H9 (cell line): ENCODE measurements at places on chromosomes 11 and 22.

DNA sequence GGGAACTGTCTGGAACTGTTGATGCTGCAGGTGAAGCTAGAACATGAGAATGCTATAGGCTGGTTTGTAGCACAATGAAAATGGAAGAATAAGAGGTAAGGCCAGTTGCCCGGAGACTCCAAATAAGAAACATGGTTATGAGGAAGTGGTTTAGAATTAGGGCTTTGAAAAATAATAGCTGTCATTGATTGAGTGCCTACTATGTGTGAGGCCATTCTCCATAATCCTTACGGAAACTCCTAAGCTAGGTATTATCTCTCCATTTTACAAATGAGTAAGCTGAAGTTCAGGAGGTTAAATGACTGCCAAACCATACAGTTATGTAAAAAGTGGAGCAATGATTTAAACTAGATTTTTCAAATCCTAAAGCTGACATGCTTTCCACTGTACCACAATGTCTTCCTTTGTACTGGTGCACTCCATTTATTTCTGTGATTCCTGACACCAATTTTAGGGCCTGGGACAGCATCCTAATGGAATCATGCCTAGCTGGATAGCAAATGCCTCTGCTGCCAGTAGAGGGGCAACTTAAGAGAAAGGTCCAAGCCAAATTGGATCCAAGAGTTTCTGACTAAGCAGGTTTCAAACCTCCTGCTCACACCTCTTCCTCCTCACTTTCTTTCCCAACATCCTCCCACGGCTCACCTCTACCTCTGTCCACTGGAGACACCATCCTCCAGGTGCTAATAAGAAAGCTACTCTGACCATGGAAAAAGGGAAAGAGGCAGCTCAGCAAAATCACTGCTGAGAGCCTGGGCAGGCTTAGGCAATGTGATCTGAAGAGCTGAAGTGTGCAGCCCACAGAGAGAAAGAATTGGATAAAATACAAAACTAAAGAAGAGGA is 46.9 kb upstream of the PICALM start:
- H3K27ac ChIP-seq = no peak overlapping the region
- no peak for DNase-seq
- H3K27me3 ChIP-seq = no peaks in the 10 kb centered on the region
- peaks cover 4% of the 10 kb centered on the region; the same call in 1 of the 2 replicates for H3K36me3 ChIP-seq

DNA sequence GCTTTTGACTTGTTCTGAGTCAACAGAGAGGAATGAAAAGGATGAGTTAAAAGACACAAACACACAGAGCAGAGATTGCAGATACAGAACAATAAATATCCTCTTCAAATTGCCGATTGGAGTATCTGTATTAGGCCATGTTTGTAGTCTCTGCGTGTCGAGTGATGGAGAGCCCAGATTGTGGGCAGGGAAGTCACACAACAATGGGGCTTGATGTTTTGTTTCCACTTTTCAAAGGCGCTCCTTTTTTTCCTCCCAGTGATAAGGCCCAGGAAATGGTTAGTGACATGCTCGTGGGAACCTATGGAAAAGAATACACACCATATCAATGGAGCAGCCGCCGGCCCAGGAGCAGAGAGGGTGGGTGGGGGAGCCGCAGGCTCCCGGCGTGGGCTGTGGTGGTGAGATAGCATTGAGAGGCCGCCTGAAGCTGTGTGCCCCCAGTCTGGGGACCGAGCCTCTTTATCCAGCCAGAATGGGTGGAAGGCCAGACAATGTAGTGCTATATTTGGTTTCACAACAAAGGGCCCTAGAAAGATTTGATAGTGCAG is 555.9 kb downstream of the INSC start:
- no peaks in the 10 kb centered on the region for H3K27me3 ChIP-seq
- DNase-seq = no peak
- no peaks in the 10 kb centered on the region for H3K4me1 ChIP-seq

- no peak overlapping the region for H3K4me3 ChIP-seq
- H3K27ac ChIP-seq = no peak overlapping the region
- no peaks in the 10 kb centered on the region for H3K27me3 ChIP-seq
Measured at GRCh38 chr11:41237382-41237781, 222.1 kb downstream of the LRRC4C start.

DNA sequence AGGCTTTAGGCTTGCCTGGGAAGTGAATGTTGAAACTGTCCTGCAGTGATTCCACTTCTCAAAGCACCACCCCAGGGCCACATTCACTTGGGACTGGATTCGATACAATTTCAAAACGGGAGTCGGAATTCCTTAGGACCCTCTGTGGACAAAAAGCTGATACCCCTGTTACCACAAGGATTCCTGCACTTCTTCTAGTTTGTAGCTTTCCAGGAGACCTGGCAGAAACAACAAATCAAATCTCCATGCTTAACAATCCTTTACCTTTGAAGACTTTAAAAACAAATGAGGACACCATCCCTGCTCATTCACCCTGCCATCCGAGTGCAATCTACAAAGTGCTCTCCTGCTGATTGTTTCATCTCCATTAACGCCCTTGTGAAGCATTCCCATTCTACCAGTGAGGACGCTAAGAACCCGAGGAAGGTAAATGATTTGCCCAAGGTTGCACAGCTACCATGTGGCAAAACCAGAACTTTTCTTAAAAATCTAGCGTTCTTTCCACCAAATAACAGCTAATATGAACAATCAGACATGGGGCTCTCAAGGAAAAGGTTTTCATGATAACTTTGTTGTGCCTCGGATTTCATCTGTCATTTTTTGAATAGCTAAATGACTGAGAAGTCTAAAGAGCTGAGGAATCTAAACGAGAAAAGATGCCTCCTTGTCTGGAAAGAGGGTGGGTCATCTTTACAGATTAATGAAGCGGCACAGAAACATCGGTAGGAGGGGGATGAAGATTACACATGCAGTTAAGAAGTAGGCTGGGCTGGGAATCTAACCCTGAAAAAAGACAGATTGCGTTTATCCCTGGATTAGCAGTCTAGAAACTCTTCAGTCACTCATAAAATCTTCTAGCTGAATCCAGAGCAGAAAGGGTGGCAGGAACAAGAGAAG is 720 bp upstream of the MPZL2 start:
- no peaks in the 10 kb centered on the region for H3K36me3 ChIP-seq
- H3K27me3 ChIP-seq = peaks cover 8% of the 10 kb centered on the region; the same call in 1 of the 2 replicates
- DNase-seq = no peak
- H3K4me1 ChIP-seq = no peaks in the 10 kb centered on the region; the same call in none of the 2 replicates
- no peak overlapping the region for H3K27ac ChIP-seq
